Stimulated activated CD8-positive, alpha-beta memory T cell treated with anti-CD3 and anti-CD28 coated beads, Interleukin-2, amount 100 ng/mL, for 48 hours (primary cell): ENCODE measurements at places on chromosomes 12 and 14.

GRCh38 chr14:35384455-35385041 lies 20.0 kb downstream of the NFKBIA start:
- DNase-seq = no peak

DNA sequence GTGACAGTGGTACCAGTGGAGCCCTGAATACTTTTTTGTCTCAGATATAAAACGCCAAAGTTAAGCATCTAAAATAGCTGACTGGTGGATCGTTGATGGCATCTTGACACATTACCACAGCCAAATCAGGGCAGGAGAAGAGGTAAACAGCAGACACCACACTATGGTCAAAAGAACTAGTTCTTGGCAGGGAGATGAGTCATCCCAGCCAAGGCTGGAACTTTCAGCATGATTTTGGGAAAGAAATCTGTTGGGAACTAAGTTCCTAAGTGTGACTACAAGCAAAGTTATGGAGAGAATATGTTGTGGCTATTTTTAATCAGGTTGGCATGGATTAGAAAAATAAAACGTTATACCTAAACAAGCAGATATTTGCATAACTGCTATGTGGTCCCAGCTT lies 36.9 kb downstream of the LGR5 start:
- no peak for DNase-seq

- DNase-seq = no peak
Observed at GRCh38 chr12:5203720-5204119, 160.0 kb downstream of the KCNA5 start.

GRCh38 chr14:23438101-23438971 lies 2.9 kb upstream of the MYH7 start:
- no peak for DNase-seq

GRCh38 chr14:62071039-62071438 lies 308.8 kb downstream of the SNAPC1 start:
- no peak for DNase-seq

DNA sequence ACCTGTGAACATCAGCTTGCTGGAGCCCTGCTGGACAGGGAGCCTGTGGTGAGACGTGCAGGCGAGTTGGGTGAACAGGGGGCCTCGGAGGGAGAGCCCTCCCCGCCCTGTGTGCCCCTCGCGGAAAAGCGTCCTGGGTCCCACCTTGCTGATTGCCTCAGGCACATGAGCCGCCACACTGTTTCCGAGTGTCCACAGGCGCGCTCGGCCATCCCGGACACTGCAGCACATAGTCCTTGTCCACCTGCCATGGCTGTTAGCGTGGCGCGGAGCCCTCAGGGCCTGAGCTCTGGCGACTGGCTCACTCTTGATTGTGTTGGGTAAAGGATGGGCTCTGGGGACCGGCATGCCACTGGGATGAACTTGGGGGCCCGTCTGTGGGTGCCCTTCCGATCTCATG lies 40.0 kb downstream of the PACS2 start:
- no peak for DNase-seq

DNA sequence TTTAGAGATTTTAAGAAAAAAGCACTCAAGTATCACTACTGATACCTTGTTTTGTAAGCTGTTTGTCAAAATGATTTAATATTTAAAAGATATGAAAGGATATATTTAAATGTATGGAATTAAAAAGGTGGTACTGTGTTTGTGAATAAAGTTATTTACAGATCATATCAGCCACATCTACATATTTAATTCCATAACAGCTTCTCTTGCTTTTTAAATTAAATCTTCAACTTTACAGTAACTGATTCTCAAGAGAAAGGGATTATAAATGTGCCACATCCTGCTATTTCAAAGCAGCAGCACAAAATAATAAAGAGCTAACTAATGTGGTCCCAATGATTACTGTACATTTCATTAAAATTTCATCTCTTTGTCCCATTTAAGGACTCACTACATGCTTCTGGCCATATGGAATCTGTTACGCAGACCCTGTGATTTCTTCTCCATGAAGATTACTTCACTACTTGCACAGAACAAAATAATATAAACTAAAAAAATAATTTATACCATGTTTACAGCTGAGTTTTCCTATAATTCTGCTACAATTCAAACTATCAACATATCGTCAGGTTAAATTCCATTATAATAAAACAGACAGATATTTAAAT lies 117.8 kb downstream of the MED13L start:
- DNase-seq = no peak

- DNase-seq = no peak
Observed at GRCh38 chr14:67473290-67474082, 15.0 kb downstream of the TMEM229B start.

GRCh38 chr12:1781772-1782171 lies 38.6 kb upstream of the LRTM2 start:
- no peak for DNase-seq

DNA sequence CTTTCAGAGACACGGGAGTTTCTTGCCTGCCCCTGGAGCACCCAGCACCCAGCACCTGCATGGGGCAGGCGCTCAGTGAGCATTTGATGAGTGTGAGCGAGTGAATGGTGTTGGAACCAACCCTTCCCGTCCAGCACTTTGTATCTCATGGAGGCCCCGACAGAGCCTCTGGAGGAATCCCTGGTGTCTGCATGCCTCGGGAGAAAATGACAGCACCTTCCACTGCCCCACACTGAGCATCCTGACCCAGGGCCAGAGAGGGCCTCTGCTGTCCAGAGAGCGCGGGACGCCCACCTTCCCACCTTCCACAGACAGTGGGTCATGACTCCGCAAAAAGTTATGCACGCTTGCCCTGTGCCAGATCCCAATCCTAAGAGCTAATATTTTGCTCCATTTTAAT lies 103.0 kb upstream of the BCL11B start:
- no peak for DNase-seq

DNA sequence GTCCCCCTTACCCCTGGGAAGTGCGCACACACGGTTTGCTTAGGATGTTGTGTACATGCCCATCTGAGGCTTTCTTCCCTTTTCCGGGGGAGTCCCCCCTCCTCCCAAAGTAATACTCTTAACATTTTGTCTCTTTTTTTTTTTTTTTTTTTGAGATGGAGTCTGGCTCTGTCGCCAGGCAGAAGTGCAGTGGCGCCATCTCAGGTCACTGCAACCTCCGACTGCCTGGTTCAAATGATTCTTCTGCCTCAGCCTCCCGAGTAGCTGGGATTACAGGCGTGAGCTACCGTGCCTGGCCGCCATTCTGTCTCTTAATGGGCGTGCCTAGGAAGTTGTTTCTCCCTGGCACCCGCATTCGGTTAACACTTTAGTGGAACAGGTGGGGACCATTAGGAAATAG lies 4.5 kb upstream of the GMFB start:
- DNase-seq = no peak

DNA sequence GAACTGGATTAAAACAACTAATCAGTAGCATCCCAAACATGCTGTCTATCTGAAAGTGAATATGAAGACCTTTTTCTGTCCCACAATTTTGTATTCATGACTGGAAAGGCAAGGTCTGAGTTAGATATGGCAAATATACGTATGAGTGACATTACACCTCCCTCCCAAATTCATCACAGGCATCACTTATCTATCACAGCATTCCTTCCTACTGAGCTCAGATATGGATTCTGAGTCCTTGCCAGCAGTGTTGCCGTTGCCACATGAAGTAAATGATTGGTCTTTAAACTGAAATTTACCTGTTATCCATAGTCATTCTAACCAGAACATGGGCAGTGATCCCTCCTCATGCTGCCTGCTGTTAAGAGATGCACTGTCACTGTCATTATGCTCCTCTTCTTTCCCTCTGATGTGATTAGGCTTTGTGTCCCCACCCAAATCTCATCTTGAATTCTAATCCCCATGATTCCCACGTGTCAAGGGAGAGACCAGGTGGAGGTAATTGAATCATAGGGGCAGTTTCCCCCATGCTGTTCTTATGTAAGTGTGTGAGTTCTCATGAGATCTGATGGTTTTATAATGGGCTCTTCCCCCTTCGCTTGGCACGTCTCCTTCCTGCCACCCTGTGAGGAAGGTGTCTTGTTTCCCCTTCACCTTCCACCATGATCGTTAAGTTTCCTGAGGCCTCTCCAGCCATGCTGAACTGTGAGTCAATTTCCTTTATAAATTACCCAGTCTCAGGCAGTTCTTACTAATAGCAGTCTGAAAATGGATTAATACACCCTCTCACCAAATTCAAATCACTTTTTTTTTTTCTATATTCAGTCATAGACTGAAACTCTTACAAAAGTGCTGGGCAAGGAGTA lies 288.4 kb downstream of the NUAK1 start:
- no peak for DNase-seq

GRCh38 chr14:102905116-102906108 lies 17.1 kb upstream of the AMN start:
- no peak for DNase-seq

DNA sequence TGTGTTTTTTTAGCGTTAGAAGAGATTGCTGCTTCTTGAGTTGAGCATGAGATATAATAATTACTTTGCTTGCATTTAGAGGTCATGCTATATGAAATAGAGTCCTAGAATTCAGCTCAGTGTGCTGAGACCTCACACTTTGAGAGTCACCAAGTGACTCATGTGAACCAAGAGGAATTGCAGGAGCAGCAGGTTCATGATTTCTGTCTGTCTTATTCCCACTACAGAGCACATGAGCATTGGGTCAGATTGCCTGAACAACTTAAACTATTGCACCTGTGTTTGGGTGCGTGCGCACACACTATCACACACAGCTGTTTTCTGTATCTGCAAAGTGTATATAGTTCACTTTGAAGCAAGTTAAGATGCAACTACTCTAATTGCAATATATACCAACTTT lies 109.3 kb downstream of the FGD4 start:
- DNase-seq = no peak

DNA sequence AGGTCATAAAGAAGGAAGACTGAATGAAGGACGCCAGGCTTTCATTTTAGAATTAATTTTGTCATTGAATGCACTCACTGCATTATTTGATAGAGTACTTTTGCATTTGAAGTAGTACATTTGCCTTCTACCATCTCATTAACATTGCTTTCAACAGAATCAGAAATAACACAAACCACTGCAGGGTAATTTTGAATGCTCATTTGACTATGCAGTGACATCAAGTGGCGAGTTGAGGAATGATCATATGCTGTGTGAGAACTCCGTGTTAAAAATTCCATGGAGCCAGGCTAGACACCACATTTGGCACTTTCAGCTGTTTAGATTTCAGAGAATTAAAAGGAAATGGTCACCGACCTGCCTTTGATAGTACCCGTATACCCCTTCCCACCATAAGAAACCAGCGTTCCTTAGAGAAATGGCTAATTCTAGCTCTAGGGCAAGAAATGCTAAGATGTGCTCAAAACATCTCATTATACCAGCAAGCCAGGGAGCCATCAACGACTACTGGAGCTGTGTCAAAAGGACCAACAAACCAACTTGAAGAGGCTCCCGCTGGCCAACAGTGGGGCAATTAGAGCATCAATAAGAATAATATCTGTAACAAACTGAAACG lies 16.5 kb downstream of the HEBP1 start:
- no peak for DNase-seq

DNA sequence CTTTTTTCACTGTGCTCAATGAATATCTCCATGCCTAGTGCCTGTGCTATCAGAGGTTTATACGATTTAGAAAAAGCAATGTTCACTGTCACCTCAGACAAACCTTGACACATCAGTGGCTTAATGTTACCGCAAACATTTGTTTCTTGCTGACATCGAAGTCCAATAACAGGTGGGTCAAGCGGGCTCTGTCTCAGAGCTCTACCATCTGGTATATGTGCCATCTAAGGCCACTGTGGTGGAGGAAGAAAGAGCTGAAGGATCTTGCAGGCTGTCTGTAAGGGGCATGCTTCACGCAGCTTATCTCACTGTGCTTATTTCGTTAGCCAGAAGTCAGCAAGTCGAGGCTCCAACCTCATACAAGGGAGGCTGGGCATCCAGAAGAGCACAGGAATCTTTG lies 189.5 kb upstream of the NTF3 start:
- no peak for DNase-seq

GRCh38 chr12:18468246-18469075 lies 207.1 kb downstream of the PIK3C2G start:
- no peak for DNase-seq

DNA sequence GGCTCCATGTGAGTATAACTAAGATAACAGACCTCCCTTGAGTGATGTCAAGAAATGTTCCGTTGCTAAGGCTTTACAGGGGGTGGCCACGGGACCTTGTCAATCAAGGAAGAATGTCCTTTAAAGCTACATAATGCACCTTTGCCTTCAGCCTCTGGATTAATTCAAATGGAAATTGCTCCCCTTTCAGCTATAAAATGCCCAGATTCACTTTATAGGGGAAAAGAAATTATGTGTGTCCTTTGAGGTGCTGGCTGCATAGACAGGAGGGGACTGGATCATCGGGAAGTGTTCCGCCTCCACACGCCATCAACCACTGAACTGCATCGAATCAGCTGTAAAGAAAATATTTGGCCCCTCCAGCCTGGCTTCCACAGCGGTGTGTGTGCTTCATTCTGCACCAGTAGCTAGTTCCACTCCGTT lies 415.4 kb downstream of the DPF3 start:
- no peak for DNase-seq

DNA sequence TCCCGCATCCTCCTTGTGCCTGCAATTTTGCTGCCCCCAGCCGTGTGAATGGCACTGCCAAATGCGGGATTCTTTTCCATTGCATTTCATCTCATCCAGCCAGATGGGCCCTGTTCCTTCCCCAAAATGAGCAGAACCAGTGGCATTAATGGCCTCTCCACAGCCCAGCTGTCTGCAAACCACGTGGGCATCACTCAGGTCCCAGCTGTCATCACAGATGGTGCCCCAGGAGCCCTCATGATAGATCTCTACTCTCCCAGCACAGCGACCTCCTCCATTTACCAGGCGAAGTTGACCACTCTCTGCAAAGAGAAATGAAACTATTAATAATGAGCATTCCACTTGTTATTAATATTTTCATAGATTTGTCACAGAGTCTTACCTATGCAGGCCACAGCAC lies 17.1 kb downstream of the CD163 start:
- DNase-seq = no peak

- DNase-seq = no peak
Observed at GRCh38 chr14:60616461-60616959, 32.8 kb downstream of the SIX1 start.

DNA sequence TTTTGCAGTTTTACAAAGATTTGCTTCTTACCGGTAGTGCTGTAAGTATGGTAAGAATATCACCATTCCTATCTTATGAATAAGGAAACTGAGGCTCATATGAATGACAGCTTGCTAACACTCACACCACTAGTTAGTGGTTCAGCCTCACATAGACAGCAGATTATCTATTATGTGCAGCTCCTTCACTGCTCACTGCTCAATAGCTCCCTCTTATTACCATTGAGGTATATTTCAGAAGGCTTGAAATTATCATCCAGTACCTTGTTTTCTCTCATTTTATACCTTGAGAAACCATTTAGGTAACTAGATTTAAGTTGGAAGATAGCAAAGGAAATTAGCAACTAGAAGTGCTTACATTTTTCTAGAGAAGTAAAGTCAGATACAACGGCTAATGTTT lies 15.5 kb downstream of the RIC8B start:
- DNase-seq = no peak

GRCh38 chr12:128073937-128074336 lies 193.0 kb upstream of the TMEM132C start:
- DNase-seq = no peak

- DNase-seq = no peak
Observed at GRCh38 chr12:132018193-132018916, 68.6 kb downstream of the EP400 start.
